Dermis blood vessel endothelial cell (primary cell): ENCODE measurements at places on chromosomes 12 and 14.

DNA sequence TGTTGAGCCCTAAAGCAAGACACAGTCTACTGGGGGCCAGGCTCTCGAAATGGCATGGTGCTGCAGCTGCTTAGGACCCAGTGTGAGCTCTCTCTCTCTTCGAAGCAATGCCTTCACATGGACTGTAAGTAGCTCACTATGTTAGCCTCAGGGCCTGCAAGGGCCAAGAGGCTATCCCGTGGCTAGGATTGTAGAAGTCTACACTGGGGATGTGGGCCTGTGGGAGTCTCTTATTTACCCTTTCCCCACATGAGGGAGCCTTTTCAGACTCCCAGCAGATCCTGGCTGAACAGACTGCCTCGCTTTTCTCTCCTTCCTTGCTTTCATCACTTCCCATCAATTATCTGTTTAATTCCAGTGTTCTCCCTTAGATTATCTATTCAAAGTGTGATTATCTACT, 101.4 kb downstream of the GPR65 start:
- DNase-seq = no peak

GRCh38 chr12:46650688-46651087, 175.1 kb downstream of the SLC38A4 start:
- DNase-seq = peak; percentile 46

DNA sequence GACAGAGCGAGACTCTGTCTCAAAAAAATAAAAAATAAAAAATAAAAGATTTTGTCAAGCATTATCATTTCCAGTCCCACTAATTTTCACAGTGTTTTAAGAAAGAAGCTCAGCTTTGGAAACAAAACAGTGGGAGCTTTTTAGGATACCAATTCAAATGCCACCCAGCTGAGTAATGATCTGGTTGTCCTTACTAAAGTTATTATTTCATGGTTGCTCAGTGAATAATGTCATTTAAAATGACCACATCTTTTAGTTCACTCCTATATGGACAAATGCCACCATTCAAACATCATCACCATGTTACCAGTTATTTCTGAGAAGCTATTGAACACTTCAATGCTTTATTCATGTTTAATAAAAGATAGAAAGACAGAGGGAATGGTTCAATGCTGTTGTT, 365.0 kb downstream of the CCER1 start:
- no peak for DNase-seq

- no peak for DNase-seq
These were observed 265.0 kb downstream of the SSPN start for GRCh38 chr12:26460361-26460760.

- DNase-seq = no peak
These were observed 170.9 kb downstream of the GRIP1 start for GRCh38 chr12:66508025-66508424.

- no peak for DNase-seq
These were observed 11.8 kb downstream of the DNM1L start for GRCh38 chr12:32690927-32691326.

DNA sequence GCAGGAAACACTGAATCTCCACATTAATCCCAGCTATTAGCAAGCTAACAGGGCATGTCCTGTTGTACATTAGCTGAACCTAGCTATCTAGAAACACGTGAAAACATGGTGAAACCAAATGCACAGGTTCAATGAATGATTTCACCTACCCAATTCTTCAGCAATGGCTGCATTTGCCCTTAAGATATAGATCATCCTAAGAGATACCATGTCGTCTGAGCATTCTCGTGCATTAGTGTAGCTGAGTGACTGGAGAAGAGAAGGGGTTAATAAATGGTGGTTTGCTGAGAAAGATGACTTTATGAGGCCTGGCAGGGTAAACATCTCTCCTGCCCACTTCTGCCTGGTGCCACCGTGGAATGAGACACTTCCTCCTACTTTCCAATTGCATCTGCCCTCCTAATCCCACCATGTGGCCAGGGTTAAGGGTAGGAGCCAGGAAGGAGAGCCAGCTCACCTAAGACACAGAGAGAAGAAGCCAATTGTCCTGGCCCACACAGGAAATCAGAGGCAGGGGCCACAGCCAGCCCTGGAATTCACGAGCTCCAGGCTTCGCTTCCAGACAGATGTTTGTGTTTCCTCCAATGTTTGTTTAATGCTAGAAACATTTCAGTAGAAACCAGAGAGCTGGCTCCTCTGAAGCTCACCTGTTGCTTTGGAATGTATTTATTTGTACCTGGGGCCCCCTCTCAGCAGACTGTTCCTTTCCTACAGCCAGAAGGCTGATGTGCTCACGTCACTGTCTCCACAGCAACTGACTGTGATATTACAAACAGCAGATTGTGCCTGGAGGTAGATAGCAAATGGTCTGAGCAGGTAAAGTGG, 126.0 kb upstream of the PARP11 start:
- DNase-seq = no peak

GRCh38 chr12:21599143-21599999, 5.3 kb downstream of the GYS2 start:
- DNase-seq = no peak

GRCh38 chr12:115871714-115872113, 405.8 kb downstream of the MED13L start:
- peak; percentile 38 for DNase-seq

DNA sequence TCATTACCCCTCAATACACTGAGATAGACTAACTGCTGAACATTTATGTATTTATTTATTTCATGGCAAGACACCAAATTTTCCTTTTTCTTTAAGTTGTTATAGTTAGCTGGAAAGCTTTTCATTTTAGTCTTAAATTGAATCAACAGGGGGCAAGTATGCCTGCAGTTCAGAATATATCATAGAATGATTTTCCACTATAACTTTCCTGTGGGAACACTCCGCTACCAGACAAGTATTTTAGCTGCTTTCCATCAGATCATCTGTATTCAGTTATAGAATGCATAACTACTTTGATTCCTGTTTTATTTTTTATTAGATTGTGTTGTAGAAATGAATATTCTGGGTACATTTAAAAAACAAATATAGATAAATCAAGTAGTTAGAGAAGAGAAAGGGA, 102.0 kb downstream of the SLC6A15 start:
- DNase-seq = no peak

DNA sequence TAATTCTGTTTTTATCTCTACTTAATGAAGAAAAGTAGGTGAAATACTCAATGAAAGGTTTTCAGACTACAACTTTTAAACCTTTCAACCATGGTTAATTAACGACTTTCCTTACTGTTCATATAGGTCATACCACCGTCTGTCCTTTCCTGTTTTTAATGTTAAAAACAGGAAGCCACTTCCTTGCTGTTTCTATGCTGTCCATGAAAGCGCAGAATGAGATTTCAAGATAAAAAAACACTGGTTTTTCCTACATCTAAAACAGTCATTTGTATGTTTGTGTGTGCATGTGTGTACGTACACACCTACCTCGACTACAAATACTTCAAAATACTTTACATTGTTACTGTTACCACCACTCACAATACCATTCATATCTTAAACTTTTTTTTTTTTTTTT, 27.3 kb downstream of the SPTLC2 start:
- DNase-seq = peak; percentile 81

DNA sequence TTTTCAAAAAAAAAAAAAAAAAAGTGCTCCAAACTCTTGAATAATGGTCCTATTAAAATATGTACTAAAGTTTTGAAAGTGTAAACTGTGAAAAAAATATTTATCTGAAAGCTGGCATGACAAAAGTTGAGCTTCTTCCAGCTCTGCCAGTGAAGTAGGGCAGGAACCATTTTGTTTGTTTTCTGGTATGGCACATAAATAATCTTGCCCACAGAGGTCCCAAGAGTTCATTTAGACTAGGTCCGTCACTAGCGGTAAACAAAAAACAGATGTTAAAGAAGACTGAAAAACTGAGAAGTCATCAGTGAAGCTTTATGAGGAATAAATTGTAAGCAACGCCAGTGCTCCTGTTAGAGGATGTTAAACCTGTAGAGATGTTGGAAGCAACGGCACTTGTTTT, 7.0 kb downstream of the ERP27 start:
- no peak for DNase-seq

DNA sequence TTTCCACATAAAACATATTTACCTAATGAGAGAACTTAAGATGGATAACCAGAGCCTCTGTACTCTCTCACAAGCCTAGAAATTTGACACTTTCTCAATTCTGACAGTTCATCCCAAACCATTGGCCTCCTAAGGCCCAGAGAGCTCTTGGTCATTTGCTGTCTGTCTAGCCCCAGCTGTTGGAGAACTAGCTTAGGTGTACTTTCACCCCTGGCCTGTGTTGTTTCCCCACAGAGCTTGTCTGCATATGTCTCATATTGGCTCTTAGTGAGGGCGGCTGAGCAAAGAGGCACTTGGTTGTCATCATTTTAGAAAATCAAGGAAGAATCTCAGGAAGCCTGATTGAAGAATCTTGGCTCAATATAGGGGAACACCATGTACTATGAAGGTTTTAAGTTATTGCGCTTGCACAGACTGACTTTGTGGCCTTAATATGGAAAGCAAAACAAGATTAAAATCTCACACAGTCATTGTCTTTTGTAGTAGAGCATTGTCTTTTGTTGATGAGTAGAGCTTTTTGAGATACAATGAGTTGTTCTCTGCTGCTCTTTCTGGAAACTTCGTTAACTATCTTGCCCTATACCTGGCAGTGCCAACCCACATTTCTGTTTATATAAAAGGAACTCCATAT, 324.6 kb downstream of the RAD51B start:
- peak; percentile 68 for DNase-seq

DNA sequence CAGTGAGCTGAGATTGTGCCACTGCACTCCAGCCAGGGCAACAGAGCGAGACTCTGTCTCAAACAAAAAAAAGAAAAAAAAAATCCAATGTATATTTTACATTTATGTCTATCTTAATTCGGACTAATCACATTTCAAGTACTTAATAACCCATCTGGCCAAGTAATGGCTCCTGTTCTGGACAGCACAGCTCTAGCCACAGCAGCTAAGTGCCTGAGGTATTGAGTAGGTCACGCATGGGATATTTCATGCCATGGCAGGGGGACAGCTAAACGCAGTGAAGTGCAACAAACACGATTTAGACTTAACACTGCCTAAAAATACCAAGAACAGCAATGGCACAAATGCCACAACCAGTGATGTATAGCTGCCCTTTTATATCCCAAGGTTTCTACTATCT, 8.0 kb downstream of the BAZ1A start:
- DNase-seq = no peak

DNA sequence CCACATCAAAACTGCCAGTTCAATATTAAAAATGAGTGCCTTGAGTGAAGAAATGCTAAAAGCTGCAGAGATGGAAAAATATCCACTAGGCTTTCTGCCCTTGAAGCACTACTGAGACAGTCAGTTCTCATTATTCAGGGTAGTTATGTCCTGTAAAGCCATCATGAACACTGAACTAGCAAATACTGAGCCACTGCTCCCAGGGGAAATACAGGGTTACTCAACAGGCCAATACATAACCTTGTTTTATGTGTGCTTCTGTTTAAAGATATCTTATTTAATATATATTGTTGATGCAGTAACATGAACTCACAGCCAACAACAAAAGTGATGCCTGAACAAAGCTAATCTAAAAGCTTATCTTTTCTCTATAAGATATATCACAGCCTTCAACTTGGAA, 3.3 kb downstream of the RAD52 start:
- DNase-seq = no peak

DNA sequence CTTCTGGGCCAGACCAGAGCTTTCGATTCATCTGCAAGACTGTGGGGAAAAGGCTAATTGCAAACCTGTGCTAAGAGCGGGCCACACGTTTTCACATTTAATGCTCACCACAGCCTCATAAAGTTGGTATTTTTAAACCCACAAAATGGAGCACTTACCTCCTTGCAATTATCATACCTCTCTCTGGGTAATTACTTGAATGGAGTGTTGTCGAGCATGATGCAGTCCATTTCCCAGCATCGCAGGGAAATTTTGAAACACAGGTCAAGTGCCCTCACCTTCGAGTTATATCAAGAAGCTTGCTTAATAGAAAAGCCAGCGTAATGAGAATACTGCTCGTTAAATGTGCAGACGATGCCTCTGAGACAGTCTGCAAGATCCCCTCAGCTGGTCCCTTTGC, 8.8 kb upstream of the IFI27L2 start:
- DNase-seq = no peak

DNA sequence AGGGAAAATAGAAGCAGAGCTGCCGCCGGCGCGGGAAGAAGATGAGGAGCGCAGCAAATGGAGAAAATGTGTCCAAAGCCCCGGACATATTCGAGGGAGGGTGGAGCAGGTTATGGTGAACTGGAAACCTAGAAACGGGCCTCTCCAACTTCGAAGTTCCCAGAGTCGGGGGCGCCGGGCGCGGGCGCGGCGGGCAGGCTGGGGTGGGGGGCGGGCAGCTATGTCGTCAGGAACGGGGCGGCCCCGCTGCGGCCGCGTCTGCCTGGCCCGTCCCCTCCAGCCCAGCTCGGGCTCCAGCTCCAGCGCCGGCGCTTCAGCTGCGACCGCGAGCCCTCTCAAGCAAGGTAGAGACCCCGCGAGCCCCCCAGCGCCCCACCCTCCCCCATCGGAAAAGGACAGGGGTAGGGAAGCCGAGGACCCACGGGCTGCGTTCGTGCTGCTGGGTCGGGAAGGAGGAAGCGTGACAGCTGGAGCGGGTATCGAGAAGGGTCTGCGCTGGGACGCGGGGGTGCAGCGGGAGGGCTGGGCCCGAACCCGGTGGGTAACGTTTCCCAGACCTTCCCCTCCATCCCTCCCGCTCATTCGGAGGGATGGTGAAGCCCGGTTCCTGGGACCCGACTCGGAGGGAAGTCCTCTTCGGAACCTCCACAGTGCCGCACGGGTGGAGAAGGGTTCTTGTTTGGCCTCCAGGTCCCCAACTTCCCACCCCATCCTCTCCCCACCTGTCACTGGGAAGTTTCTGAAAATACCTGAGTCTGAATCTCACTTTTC, 1.0 kb downstream of the DGKA start:
- DNase-seq = peak; percentile 70

- DNase-seq = no peak
These were observed 21.6 kb downstream of the KRT76 start for GRCh38 chr12:52755533-52755932.

GRCh38 chr12:1797991-1798640, 22.2 kb upstream of the LRTM2 start:
- DNase-seq = no peak

DNA sequence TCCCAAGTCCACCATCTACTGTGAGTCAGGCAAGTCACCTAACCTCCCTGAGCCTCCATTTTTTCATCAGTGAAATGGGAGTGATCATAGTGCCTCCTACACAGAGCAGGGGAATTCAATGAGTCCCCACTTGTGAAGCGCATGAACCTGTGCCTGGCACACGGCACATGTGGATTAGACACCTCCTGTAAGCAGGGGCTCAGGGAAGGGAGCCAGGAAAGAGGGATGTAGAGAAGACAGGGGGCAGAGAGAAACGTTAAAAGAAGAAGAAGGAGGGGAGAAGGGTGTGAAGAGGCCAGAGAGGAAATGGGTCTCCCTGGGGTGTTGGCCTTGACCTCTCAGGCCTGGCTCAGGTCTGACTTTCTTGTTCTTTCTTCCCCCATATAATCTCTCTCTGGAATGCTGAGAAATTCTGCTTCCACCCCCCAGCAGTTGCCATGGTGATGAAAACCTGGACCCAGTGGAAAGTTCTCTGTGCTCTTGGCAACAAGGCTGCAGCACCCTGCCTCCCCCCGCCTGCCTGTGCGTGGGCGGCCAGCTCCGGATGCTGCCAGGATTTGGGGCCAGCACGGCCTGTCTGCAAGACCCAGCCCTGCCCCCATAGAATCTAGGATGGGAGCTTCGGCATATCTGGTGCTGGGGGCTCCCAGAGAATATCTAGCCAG, 94.5 kb downstream of the CALM1 start:
- DNase-seq = peak; percentile 77
